ENCODE measurements at places on chromosomes 4 and X.

- DNase-seq: no peak
Measured at GRCh38 chr4:99234331-99235010, 15.4 kb upstream of the ADH6 start.

DNA sequence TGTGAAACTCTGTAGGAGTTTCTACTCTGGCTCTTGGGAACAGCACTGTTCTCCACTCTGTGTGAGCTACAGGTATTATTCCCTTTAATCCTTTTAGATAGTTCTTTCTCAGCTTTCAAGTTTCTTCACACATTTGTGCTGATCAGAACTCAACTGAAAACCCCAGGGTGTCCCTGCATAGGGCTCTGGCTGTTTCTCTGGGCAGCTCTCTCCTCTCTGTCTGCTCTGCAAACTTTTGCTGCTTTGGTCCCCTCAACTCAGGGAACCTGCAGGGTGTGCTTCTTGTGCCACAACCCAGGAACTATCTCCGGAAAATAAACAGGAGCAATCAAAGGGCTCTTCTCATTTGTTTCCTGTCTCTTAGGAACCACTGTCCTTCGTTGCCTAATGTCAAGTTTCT, 196.6 kb upstream of the GABRA2 start:
- no peak for DNase-seq

- DNase-seq: no peak
Measured at GRCh38 chrX:44765556-44765955, 78.3 kb upstream of the DUSP21 start.

DNA sequence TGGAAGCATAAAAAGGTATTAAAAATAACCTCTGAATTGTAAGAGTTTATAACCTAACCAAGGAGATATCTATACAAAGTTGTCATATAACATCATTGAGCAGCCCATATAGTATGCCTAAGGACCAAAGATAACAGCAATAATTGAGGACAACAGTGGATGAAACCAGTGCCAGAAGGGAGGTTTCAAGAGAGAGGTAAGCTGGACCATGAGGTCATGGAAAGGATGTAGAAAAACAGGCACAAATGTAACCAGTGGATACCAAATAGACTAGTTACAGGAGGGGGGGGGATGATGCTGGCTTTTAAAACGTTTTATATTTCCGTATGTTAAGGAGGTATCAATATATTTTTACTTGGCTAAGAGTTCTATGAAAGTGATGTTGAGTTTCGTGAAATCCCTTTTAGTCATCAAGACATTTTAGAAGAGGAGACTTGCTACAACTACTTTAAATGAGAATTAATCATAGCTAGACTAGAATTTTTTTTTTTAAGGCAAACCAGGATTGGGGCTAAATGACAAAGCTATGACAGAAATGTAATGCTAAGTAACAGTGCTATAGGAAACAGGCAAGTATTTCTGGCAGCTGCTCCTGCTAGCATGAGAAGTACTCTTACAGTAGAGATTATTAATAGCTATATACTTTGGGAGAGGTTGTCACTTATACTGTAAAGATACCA, 161.1 kb downstream of the FBXW7 start:
- no peak for DNase-seq

- DNase-seq: peak; percentile 13
Measured at GRCh38 chr4:145099653-145100052, 1.5 kb downstream of the ABCE1 start.

- DNase-seq: no peak
Measured at GRCh38 chr4:140195806-140196205, 41.8 kb upstream of the MAML3 start.

DNA sequence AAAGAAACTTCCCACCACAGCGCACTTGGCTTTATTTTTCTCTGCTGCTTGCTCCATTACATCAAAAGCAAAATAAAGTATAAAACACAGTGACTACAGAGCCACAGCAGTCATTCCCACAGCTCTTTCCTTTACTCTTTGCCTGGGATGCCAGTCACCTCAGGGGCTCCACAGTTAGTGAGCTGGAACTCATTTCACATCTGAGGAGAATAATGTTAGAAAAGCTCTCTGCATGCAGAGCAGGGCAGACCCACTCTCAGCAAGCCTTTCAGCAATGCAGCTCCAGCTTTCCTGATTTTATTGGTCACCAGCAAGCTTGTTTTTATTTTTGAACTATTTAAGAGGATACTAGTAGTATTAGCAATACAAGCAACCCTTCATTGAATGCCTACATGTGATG, 13.8 kb downstream of the GRXCR1 start:
- no peak for DNase-seq

- DNase-seq: no peak
Measured at GRCh38 chr4:2284161-2284933, 22.4 kb upstream of the MXD4 start.

- DNase-seq: peak; percentile 81
Measured at GRCh38 chr4:158170691-158171561, 1.9 kb downstream of the GASK1B start.

- no peak for DNase-seq
Measured at GRCh38 chrX:8504451-8504850, 39.8 kb downstream of the VCX3B start.

DNA sequence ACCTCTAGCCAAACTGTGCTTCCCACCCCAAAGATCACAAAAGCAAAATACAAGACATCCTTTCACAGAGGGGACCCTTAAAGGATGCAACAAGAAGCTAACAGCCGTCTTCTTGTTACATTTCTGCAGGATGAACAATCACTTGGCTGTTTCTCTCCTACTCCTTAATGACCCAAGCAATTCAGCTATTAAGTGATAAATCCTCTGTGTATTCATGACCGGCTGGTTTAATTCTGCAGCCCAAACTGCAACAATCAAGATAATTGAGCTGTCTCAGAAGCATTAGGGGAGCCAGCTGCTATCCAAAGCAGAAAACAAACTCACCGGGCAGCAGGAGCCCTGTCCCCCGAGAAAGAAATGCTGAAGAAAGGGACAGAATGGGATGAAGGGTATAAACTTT, 85.9 kb upstream of the ACSL4 start:
- DNase-seq: no peak

DNA sequence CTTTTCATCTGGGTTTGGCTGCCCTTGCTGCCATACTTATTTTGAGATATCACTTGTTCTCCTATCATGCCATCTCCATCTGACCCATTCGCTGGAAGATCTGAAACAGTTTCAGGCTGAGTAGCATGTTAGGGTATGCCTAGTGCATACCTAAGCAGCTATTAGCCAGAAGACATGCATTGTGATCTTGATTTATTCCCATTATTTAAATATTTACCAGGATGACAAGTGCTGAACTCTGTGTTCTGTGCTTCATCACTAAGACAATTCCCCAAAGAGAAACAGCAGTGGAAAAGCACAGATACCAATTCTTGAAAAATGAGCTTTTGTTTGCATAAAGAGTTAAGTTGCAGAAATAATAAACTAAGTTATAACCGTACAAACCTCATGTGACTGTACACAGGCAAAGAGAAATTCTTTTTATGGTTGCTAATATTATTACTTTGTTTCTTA, 271.0 kb upstream of the ARSJ start:
- DNase-seq: no peak

DNA sequence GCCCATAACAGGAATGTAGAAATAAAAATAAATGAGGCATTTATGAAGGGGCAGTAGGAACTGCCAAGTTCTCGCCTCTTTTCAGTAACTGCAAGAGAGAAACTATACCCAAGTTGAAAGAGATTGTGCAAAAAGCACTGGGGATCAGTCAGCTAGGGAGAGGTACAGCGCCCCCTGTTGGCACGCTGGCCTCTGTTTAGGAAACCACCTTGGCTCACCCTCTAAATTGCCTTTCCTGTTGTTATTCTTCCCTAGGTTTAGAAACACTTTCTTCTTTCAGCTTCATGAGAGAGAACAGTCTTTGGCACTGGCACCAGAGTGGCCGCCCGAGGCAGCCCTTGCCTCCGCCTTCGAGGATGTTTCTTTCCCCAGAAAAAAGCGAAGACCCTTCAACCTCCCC, 348.5 kb downstream of the MID1IP1 start:
- peak; percentile 65 for DNase-seq

DNA sequence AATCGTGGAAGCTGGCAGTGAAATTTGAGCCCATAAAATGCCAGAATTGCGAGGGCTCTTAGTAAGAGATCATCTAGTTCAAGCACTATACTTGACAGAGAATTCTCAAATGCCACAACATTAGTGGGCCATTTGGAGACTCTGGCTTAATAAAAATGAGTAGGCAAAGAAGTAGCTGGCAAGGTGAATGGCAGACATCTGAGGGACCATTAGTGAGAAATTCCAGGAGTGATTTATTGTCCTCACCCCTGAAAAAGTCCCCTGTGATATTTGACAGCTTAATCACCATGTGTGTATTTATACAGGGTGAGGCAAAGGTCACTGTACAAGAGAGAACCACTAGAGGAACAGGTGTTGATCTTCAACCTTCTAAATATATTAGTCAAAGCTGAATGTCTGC, 207.5 kb downstream of the CHRDL1 start:
- DNase-seq: no peak

DNA sequence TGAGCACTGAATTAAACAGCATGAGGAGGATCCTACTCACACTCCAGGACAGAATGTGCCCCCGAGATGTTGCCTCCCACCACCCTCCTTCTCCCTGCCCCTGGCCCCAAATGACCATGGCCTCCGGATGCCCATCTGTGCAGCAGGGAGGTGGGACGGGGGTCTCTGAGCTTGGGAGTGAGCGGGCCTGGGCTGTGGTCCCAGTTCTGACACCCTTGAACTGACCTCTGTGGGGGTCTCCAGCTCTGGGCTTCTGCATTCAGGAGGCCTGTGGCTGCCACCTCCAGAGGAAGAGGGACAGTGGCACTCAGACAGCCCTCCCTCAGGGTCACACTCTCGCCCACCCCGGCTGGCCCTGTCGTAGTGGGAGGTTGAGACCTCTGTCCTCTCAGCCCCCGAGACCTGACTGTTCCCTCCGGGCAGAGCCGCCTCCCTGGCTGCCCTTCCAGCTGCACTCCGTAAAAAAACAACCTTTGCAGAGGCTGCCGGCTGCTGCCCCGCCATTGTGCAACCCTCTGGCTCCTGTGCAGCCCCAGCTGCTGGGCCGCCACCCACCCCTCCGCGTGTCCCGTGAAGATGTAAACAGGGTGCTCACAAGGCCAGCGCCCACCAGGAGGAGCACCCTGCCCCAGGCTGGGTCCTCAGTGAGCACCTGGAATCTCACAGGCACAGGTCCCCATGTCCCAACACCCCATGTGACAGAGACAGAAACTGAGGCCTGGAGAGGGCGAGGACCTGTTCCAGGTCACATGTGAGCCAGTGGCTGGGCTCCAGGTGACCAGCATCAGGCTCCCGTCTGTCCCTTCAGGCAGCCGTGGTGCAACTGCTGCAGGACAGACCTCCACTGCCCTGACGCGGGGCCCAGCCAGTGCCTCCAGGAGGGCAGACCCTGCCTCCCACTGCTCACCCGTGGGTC, 39.6 kb downstream of the HTRA3 start:
- no peak for DNase-seq

DNA sequence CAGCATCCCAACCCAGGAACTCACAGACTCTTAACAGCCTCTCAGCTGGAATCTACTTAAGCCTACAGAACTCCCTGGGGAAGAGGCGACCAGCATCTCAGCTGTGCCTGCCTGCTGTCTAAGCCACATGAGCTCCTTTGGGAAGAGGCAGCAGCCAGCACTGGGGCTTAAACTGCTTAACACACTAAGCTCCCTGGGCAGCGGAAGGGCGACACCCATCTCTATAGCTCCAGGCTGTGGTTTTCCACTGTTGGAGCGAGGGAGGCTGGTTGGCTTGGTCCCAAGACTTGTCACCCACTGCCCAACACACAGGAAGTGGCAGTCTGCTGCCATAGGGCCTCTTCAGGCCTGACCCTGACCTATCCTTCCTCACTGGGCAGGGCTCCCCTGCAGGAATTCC, 1544.1 kb upstream of the ADGRL3 start:
- no peak for DNase-seq

DNA sequence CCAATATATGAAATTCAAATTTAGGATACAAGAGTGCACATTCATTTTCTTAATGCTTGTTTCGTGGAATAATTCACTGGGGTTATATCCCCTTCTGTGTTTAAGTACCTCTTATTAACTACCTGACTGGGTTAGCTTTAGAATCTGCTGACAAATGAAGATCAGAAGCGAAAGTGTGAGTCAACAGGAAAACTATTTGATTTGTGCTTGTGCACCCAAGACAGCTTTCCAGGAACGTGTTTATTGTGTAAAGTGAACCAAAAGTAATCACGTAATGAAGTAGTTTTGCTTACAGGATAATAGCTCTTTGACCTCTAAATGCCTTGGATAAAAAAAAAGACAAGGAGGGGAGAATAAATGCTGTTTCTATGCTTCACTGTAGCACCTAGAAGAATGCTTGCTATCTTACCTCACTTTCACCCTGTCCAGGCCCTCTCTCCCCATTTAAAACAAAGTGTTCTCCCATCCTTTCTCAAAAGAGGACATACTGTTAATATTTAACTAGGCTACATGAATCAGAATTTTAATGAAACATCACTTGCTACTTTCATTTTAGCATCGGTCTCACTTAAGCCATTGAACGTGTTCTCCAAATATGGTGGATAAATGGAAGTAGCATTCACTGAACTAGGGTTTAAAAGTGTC, 141.9 kb downstream of the THOC2 start:
- DNase-seq: no peak

- no peak for DNase-seq
Measured at GRCh38 chr4:30839583-30840520, 119.7 kb downstream of the PCDH7 start.

DNA sequence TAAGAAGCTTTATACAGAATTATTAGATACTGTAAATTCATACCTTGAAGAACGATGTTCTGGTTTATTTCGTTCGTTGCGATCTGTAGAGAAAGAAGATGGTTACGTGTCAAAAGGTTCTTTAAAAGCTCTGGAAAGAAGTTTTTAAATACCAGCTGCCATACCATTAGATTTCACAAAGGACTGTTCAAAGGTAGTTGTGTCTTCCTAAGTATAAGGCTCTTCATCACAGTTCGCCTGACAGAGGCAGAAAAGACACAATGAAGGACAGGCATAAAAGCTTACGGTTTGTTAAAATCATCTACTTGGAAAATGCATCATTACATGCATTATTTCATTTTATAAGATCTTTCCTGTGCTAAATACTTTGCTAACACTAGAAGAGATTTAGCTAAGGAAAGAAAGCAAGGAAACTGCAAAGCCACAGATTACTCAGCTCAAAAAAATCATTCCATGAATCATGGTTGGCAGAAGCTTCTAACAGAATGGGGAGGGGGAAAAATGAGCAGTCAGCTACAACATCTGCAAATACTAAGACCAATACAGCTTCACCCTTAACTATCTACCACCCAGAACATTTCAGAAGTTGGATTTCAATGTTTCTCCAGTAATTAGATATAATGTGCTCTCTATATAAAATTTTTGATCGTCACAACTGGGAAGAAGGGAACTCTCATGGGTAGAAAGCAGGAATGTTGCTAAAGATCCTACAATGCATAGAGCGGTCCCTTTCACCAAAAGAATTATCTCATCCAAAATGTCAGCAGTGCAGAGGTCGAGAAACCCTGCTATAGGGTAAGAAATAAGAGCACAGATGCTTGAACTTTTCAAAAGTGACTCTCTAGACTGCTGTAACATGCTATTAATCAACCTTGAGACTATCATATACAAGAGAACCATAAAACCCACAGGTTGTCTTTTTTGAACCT, 50.7 kb upstream of the PRSS48 start:
- no peak for DNase-seq

GRCh38 chrX:48649102-48649501, 34.5 kb upstream of the WAS start:
- no peak for DNase-seq

- no peak for DNase-seq
Measured at GRCh38 chr4:174752026-174752425, 77.0 kb downstream of the GLRA3 start.

Data from hematopoietic multipotent progenitor cell treated with erythropoietin and hydrocortisone succinate and interleukin-3 and kit ligand, for 8 days (in vitro differentiated cells).